Cerebellum (tissue), 4 donors: ENCODE measurements at places on chromosomes 11 and 22.
A peak's percentile ranks its signal among the peaks of the same experiment; 100 is the strongest.

DNA sequence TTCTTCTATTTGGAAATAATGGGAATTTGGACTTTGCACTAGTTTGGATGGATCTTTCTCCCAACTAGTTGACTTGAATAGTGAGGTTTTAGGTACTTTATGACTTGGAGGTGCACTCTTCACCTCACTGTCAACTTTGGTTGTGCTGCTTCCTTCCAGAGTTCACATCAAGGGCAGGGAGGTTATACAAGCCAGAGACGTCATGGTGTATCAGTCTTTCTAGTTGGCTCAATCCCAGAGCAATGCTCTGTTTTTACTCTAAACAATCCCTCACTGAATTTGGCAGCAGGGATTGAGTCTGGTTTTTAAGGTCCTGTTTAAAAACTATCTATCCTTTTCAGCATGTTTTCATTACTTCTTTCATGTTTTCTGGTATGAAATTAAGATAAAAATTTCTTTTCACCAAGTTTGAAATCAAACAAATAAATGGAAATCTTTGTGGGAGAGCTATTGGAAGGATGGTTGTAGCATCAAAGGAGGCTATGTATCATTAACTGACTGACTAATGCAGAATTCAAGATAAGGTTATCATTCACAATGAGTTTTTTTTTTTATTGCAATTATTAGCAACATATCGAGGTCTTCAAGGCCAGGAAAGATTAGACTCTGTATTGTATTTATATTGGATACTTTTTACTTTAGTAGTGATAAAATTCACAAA, 28.0 kb upstream of the ZBED5 start:
- no peak for DNase-seq

- no peak for DNase-seq
Measured at GRCh38 chr11:73423506-73423905, 47.3 kb downstream of the RELT start.

GRCh38 chr11:65780770-65781151, at the start of gene AP5B1:
AP5B1 (minus strand) TSS chr11:65780976; CDS start chr11:65780591, 385 bp downstream.
- peak; percentile 87 for DNase-seq

DNA sequence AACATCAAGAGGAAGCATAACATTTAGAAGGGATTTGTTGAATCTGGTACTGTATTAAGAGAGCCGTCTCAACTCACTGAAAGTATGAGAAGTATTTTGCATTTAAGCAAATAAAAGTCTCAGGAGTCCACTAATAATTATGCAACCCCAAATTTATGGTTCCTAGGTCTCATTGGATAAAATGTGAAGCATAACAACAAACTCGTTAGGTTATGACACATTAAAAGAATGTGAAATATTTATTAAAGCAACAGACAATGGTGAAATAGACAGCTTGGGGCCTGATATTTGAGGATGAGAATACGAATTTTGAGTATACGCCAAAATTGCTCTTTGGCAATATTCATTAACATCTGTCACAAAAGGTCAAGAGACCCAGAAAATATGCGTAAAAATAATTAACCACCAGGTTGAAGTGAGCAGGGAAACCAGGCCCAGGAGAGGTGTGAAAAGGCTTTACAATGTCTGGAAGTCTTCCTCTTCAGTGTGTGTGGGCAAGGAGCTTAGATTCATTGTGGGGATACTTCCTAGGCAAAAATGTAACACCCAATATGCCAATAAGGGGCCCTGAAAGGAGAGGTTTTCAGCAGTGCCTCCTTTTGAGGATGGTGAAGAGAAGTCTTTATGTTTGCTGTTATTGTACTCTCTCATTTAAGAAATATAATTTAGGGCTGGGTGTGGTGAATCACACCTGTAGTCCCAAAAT, 89.2 kb downstream of the FDX1 start:
- no peak for DNase-seq

DNA sequence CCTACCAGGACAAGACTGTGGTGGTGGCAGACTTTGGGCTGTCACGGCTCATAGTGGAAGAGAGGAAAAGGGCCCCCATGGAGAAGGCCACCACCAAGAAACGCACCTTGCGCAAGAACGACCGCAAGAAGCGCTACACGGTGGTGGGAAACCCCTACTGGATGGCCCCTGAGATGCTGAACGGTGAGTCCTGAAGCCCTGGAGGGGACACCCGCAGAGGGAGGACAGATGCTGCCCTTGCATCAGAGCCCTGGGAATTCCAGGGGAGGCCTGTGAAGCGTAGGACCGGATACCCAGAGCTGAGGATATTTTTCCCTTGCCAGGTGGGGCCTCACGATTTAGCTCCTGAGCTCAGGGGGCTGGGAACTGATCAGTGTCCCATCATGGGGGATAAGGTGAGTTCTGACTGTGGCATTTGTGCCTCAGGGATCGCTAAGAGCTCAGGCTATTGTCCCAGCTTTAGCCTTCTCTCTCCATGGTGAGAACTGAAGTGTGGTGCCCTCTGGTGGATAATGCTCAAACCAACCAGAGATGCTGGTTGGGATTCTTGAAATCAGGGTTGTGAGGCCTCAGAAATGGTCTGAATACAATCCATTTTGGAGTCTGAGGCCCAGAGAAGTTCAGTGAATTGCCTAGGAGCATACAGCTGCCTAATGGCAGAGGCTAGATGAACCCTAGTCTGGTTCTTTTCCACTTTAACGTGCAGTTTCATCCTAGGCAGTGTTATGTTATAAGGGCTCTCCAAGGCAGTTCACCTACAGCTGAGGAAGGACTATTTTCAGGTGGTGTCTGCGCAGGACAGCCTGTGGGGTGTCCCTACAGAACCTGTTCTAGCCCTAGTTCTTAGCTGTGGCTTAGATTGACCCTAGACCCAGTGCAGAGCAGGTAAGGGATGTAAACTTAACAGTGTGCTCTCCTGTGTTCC, 19.5 kb downstream of the PIK3IP1 start:
- peak; percentile 79 for DNase-seq

GRCh38 chr11:116776522-116776984, 3.8 kb upstream of the BUD13 start:
- no peak for DNase-seq

- DNase-seq: no peak
Measured at GRCh38 chr11:22780952-22781593, 48.5 kb downstream of the SVIP start.

- DNase-seq: no peak
Measured at GRCh38 chr11:884578-885070, 26.0 kb downstream of the CHID1 start.
